ENCODE measurements at places on chromosomes 2 and 18.

DNA sequence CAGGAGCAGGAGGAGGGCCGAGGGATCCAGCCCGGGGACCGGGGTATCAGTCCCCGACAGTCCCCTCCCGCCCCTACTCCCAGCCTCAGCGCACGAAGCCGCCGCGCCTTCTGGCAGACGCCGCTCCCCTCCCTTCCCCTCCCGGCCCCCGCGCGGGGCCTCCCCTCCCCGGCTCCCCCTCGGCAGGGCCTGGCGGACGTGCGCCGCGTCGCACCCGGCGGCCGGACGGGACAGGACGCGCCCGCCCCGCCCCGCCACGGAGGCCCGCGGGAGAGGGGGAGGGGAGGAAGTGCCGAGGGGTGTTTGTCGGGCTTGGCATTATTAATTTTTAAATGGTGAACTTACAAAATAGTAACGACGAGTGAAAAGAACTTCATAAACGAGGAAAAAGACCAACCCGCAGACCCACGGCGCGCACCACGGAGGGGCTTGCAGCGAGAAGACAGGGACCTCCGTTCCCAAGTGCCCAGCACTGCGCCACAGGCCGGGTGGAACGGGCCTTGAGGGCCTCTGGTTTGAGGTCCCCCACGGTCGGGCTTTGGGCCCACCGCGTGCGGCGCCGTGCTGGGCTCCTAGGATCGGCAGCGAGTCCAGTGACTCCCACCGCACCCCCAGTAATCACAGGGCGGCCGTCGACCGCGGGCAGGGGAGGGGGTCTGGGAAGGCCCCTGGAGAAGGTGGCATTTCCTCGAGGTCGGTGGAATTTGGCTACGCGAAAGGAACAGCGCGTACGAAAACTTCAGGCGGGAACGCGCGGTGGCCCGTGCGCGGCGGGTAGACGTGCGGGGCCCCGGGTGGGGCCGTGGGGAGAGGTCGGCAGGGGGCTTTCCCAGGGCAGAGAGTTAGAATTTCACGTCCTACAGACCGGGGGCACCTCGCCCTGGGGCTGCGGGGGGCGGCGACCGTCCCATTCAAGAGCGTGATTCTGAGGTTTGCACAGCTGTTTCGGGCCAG, 954 bp upstream of the CTDSP1 start:
- peak; percentile 44 for DNase-seq

- DNase-seq: no peak
Measured at GRCh38 chr2:228681426-228681825, 499.9 kb upstream of the SPHKAP start.

DNA sequence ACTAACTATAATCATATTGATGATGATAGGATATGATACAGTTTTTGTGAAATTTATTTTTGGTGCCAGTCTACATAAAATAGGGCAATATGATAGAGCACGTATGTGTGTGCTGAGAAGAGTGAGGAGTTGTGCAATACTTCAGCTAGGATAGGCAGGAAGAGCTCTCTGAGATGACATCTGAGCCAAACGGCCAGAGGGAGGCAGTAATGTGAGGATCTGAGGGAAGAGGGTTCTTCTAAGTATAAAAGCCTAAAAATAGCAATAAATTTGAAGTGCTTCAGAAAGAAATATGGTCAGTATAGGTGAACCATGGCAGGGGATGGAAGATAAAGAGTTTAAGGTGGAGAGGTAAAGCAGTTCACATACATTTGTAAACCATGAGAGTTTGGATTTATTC, 102.5 kb downstream of the OLA1 start:
- no peak for DNase-seq

DNA sequence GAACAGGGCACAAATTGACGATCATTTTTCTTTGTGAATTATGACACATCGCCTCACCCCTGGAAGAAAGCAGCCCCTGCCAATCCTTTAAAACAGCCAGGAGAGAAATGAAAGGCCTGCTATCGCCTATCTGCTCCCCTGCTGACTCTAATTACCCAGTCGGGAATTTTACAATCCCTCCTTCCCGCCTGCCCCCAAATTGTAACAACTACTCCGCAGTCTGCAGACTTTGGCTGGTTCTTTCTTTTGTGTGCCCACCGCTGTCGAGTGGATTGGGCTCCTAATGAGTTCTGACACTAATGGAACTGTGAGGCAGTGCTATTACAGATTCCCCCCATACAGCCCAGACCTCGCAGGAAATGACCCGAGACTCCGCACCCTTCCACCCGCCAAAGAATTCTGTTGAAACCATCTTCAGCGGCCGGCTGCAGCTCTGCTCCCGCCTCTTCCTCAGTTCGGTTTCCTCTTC, 281.2 kb upstream of the PARD3B start:
- no peak for DNase-seq

DNA sequence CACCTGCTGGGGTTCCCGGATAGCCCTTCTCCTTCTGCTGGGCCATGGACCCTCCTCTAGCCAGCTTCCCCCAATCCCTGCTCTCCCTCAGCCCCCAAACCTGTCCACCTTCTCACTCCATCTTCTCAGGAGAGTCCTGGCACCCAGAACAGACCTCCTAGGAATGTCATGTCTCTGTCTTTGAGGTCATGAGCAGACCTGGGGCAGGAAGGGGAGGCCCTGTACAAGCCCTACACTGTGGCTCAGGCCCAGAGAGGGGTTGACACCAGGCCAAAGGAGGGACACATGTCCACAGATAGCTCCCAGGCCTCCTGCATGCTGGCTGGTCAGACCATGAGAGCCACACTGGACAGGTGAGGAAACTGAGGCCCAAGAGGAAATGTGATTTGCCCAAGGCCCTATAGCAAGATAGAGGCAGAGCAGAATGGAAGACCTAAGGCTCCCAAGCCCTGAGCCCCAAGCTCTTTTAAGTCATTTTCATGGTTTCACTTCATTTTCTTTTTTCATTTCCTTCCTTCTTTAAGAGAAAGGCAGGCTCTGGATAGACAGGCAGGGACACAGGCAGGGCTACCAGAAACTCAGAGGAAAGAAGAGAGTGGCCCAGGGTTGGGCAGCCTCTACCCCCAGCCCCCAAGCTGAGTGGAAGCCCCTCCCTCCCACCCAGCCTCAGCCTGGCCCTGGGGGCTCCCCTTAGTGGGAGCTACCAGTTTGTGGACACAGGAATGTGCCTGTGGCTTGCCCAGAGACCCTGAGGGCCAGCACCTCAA, 159.7 kb downstream of the SMAD7 start:
- no peak for DNase-seq

DNA sequence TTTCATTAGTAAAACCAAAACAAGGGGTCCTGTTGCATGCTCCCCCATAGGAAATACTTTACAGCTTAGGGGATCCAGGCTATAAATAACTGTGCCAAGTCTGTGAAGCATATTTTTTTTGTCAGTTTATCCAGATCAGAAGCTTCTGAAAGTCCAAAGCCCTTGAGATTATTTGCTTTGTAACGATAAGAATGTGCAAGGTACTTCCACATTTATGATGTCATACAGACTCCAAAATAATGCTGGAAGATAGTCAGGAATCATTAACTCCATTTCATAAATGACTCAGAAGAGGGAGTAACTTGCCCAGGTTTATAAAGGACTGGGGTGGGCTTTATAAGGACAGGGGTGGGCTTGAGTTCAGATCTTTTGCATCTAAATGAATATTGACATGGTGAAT, 29.3 kb downstream of the RDH14 start:
- no peak for DNase-seq

Measured in stimulated activated CD8-positive, alpha-beta memory T cell treated with anti-CD3 and anti-CD28 coated beads, Interleukin-7, amount 100 ng/mL, for 48 hours (primary cell).